Activated CD8-positive, alpha-beta memory T cell treated with anti-CD3 and anti-CD28 coated beads for 48 hours (primary cell): ENCODE measurements at places on chromosomes 5 and 9.

- DNase-seq, result no peak
Observed at GRCh38 chr5:146669656-146670055, 153.7 kb upstream of the GPR151 start.

DNA sequence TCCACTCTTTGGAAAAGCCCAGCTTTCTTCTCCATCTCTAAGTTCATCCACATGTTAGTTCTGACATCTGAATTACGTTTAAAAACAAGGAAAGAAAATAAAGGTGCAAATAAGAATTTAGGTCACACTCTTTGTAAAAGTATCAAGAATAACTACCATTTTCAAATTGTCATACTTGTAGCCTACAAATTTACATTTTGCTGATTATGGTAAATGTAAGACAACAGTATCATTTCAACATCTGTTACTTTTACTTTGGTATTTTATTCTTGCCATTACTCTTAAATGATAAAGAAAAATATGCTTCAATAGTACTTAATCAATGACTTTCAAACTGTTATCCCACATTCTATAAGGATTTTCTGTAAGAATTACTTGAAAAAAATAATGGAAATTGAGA is 9.8 kb upstream of the PURA start:
- no peak for DNase-seq

DNA sequence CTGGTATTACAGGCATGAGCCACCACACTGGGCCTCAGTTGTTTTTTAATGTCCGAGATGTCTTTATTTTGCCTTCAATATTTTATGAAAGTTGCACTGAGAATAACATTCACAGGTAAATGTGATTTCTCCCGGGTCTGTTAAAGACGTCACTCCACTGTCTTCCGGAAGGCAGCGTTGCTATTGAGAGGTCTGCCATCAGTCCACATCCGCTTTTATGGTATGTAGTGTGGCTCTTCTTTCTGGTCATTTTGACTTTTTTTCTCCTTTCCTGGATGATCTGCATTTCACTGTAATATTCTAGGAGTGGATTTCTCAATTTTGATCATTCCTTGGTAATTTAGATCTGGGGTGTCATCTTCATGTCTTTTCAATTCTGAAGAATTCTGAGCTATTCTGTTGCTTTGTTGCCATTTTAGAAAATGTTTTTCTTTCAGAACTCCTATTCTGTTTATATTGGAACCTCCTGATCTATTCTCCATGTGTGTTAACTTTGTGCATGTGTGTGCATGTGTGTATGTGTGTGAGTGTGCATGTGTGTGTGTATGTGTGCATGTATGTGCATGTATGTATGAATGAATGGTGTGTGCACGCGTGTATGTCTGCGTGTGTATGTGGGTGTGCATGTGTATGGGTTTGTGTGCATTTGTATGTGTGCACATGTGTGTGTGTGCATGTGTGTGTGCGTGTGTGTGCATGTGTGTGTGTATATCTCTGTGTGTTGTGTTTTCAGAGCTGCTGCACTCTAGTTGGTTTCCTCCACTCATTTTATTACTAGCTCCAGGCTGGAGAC is 1.9 kb upstream of the LCN1 start:
- DNase-seq, result no peak

GRCh38 chr5:40904205-40904993 is 4.9 kb upstream of the C7 start:
- no peak for DNase-seq

- no peak for DNase-seq
Observed at GRCh38 chr5:60334281-60334713, 365.7 kb downstream of the DEPDC1B start.

DNA sequence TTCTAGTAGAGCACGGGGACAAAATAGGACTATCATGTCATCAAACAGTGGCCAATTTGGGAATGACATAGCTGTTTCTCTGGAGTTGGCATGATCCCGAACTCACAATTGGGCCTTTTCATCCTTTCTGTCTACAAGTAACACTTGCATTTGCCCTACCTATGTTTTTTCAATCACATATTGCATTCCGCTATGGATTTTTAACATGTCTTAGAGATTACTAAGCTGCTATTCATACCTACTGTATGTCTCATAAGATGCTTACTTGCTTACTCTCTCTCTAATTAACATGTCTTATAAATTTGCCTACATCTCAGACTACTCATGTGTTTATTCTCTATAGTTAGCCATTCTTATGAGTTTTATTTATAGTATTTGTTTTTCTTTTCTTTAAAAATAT is 341.2 kb upstream of the CTNND2 start:
- no peak for DNase-seq

- no peak for DNase-seq
Observed at GRCh38 chr5:40665635-40666298, 13.9 kb upstream of the PTGER4 start.

GRCh38 chr9:114004221-114004716 is 73.8 kb downstream of the AMBP start:
- DNase-seq, result no peak

GRCh38 chr9:126365780-126366179 is 39.2 kb downstream of the MVB12B start:
- DNase-seq, result no peak

DNA sequence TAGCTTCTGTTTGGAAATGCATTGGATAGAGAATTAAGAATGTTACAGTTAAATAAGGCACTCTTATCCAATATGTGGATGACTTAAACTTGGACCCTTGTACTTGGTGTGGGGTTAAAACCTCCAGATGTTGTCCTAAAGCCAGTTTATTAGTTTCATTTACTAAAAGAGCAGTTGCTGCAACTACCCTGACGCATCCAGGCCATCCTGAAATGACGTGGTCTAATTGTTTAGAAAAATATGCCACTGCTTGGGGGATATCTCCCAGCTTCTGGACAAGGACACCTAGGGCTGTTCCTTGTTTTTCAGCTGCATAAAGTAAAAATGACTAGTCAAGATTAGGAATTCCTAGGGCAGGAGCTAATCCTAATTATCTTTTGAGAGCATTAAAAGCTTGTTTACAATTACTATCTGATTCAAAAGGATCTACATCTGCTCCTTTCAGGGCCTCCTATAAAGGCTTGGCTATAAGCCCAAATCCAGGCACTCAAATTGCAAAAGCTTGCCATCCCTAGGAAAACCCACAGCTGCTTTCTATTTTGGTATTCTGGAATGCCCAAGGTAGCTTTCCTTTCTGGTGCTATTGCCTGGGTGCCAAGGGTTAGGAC is 45.7 kb upstream of the SLCO4C1 start:
- DNase-seq, result no peak

DNA sequence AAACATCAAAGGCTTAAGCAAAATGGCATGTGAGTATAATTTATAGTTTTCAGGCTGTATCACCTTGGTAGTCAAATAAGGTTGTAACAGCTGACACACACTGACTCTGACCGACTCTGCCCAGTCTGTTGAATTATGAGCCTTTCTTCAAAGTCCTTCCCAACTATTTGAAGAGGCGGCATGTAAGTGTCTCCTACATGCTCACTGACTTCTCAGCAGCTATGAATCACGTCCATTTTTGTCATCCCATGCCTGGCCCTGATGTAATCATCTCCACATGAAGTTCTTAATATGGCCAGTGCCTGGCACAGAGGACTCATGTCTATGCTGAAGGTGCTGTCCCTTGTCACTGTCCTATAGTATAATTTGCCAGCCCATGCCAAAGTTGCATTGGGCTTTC is 5.1 kb upstream of the PTBP3 start:
- DNase-seq, result no peak

- DNase-seq, result no peak
Observed at GRCh38 chr9:138052322-138052615, 174.7 kb downstream of the CACNA1B start.

- DNase-seq, result no peak
Observed at GRCh38 chr5:58075907-58076306, 384.0 kb downstream of the PLK2 start.

GRCh38 chr9:110143950-110144545 is 63.9 kb downstream of the C9orf152 start:
- DNase-seq, result no peak

DNA sequence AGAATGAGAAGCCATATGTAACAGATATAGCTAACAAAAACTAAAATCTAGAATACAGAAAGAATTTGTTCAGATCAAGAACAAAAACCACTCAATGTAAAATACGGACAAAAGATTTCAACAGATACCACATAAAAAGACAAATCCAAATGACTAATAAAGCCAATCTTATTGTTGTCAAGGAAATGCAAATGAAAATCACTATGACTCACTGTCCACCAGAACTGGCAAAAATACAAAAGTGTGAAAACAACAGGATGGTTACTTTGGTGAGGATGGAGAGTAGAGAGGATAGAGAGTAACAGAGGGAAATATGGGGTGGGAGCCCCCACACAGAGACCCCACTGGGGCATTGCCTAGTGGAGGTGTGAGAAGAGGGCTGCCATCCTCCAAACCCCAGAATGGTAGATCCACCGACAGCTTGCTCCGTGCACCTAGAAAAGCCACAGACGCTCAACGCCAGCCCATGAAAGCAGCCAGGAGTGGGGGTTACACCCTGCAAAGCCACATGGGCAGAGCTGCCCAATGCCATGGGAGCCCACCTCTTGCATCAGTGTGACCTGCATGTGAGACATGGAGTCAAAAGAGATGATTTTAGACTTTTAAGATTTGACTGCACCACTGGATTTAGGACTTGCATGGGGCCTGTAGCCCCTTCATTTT is 15.2 kb upstream of the RHOBTB3 start:
- DNase-seq, result no peak

DNA sequence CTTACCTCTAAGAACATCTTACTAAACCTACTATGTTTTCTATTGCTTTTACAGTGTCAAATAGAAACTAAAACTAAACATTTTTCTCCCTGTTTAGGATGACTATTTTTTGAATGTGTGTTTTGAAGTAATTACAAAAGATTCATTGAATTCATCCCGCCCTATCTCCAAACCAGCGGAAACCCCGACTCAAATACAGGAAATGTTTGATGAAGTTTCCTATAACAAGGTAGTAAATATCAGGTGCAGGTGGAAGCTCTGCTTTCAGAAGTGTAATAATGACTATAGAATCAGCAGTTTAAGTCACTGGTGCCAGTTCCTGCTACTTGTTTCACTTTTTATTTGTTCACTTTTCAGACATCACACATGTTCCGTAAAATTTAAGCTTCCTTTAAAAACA is 20.0 kb downstream of the ERAP2 start:
- DNase-seq, result no peak

- no peak for DNase-seq
Observed at GRCh38 chr5:119340597-119341218, 15.1 kb upstream of the TNFAIP8 start.

- DNase-seq, result no peak
Observed at GRCh38 chr5:145829708-145830361, 5.3 kb downstream of the PRELID2 start.

DNA sequence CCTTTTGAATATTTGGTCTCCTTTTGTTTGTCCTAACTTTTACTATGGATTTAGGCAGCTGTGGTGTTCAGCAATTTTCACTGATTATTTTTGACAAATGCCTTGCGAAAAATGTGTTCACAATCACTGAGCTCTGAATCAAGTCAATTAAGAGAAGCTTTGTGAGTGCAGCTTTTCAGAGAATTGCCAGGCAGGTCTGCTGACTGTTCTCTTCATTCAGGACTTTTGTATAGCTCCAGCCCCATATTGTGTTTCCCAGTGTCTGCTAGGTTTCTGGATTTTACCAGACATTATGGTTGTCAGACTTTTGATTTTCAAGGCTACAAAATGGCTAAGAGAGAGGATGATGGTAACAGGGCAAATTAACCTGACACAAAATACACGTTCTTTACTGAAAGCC is 1055.9 kb downstream of the CDH18 start:
- DNase-seq, result no peak

DNA sequence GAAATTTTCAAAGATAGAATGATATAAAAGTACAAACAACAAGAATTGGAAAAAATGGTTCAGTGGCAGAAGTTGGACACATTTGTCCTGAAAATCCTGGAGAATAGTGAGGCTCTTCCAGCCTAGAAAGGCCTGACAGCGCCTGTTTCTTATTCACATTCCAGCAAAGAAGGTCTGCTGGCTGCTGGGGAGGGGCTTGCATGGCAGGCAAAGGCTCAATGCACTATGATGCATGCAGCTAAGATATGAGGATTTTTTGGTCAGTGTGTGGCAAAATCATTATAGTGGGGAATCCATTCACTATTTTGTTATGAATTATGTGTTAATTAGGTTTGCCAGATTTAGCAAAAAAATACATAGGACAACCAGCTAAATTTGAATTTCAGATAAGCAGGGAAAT is 243.9 kb upstream of the SLC30A5 start:
- no peak for DNase-seq

DNA sequence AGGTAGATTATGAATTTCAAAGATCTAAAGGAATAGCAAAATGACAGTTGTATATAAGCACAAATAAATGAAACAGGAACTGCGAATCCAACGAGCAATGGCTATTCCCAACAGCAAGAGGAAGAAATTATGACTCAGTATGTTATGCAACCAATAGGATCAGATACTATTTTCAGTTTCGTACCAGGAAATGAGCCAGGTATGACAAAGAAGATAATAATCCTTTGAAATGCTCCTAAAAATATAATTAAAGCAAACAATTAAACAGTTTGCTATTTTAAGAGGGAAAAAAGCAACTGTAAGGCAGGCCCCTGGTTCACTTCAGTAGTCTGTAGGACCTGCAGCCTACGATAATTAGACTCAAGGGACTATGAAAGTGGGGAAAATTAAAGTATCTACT is 58.9 kb downstream of the AUH start:
- no peak for DNase-seq

- DNase-seq, result no peak
Observed at GRCh38 chr5:1401536-1402138, 43.6 kb downstream of the SLC6A3 start.

DNA sequence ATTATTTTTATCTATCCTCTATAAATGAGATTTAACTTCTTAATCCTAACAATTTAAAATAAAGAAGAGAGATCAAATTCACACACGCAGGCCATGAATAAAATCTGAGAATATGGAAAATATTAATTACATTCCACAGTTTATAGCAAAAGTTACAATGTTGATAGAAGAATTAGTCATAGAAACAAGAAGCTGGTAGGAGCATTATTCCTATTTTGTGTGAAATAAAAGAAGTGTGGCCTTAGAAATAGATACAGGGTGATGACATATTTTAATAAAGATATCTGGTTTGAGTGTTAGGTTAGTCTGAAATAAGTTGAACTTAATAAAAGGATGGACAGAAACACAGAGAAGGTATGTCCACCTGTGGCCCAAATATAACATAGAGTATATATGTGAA is 790.4 kb upstream of the NUDT12 start:
- DNase-seq, result no peak

- DNase-seq, result no peak
Observed at GRCh38 chr9:116471093-116471906, 215.8 kb upstream of the TRIM32 start.
